Activated CD4-positive, alpha-beta T cell treated with anti-CD3 and anti-CD28 coated beads for 48 hours (primary cell): ENCODE measurements at places on chromosomes 2 and 18.

GRCh38 chr2:3789256-3789655 lies 85.9 kb downstream of the DCDC2C start:
- DNase-seq: no peak

DNA sequence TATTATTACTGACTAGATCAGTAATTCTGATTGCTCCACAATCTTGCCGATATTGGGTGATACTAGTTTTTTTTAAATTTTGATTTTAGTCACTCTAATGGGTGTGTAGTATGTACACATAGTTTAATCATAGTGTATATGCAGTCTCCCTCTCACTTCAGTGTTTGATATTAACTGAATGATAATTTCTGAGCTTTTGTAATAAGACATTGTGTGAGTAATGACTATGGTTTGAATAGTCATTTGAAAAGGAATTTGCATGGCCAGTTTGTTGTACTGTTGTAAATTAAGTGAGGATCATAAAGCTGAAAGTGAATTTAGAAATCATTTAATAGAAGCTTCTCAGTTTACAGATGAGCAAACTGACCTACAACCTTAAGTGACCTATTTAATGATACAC lies 33.4 kb downstream of the USP14 start:
- no peak for DNase-seq

GRCh38 chr18:57008001-57008686 lies 138.7 kb upstream of the BOD1L2 start:
- no peak for DNase-seq

- no peak for DNase-seq
Observed at GRCh38 chr18:48781163-48781987, 169.4 kb downstream of the SMAD7 start.

- DNase-seq: no peak
Observed at GRCh38 chr2:109222825-109223471, 93.9 kb downstream of the SH3RF3 start.

DNA sequence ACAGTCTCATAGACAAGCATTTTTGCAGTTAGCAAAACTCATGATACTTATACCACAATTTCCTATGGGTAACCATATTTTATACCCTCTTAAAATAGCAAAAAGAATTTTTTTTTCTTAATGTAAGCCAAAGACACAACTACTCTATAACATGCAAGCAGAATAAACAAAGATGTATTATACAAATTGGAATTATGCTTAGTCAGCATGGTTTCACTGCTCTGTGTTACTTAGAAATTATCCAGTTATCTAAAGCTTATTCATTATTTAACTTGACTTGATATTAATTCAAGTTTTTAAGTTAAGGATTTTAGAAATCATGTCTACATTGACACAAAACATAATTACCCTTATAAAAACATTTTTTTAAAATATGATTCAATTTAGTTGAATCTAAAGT lies 449.8 kb upstream of the CDH2 start:
- DNase-seq: no peak

DNA sequence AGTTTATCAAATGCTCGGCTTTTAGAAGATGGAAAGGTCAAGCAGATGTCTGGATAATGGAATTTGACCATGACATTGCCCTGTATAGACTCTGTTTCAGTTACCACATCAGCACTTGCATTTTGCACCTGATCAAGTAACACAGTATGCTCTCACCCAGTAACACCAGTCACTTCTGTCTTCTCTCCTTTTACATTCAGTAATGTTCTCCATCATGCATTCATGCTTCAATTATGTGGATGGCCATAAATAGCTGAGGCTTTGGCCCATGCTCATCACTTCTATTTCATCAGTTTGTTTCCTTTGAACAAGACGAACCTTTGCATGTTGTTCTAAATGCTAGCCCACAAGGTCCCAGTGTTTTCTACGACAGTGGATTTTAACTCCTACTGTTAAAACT lies 322.9 kb upstream of the ACVR2A start:
- DNase-seq: no peak

GRCh38 chr2:152716805-152717227 lies 445 bp downstream of the PRPF40A start:
- peak; percentile 58 for DNase-seq

GRCh38 chr2:54083445-54083844 lies 32.0 kb upstream of the ACYP2 start:
- DNase-seq: no peak

DNA sequence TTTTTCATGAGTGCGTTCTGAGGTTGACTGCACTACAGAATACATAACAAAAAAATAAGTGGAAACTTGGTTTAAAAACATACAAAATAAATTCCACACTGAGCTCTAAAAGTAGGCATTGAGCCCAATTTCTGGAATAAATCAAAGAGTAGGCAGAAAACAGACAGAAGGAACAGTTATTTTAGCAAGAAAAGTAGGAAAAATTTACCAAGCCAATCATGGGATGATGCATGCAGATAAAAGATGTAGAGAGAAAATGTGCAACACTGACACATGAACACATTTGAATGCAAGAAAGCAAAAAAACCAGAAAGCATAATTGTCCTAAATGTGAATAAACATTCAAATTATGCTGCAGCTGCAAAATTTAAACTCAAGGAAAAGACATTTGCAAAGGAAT lies 308.3 kb downstream of the DLGAP1 start:
- DNase-seq: no peak
